RPMI7951 (cell line): ENCODE measurements at places on chromosomes 2 and 18. TPM values are rescaled to one million over a fixed set of nuclear protein-coding genes. Genes with fewer than 3 reads are reported as not detected.

DNA sequence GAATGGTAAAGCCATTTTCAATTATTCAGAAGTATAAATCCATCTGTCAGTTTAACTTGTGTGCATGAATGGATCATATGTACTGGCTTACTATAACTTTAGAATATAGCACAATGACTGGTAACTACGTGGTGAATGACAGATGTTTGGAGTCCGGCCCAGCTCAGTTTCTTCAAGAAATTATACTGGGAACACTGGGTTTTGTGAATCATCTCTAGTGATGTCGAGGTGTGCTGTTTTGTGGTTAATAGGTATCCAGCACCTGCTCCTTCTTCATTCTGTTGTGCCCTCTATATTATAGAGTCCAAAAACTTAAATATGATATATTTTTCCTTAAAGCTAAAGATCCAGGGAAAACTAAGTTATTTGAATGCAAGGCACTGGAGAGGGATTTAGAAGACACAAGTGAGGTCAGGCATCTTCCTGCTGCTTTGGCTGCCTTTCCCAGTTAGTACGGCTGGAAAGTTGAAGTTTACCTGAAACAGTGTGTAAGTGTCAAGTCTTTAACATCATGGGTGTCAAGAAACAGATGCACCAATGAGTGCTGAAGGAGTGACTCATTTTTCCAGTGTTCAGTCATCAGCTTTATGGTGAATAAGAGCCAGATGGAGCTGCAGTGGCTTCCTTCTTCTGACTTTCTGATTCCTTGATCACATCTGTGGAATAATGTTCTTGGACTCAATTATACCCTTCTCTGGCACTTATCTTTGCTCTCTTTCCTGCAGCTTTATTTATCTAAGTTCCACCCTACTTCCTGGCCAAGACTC is 1079.5 kb upstream of the CELF4 start:
- DNase-seq, result no peak

DNA sequence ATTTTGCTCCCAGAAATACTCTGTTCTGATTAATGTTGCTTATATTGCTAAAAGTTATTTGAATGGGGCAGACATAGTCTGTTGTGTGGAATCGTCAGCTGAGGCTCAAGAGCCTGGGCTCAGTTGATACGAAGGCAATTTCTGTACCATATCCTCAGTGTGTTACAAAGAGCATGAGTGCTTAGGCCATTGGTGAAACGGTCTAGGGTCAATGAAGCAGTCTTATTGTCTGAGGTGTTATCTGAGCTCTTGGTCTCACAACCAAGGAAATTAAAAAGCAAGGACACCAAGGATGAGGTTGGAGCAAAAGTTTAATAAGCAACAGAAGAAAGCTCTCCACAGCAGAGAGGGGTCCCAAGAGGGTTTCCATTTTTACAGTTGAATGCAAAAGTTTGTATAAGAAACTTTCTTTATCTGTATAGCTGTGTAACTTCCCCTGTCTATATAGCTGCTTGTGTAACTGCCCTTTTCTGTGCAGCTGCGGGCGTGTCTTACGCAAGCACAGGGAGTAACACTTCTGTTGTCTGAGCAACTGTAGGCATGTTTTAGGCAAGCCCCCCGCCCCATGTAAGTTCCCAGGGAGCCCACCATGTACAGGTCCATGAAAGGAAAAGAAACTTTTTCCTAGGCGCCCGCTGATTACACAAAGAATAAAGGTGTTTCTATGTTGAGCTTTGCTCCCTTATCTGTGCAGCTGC is 40.6 kb upstream of the DSC1 start:
- DNase-seq, result no peak

GRCh38 chr2:207330912-207331311 is 165.2 kb upstream of the KLF7 start:
- DNase-seq, result peak; percentile 96

Gene PLCL1
- 0.12 TPM in 1 of 2 replicates, not detected in the other for total RNA-seq

Gene GAREM2
- total RNA-seq, result 0.88 and 1.8 TPM in 2 replicates

Gene MPP4
- 24.3 and 27.2 TPM in 2 replicates for total RNA-seq
